ENCODE measurements at places on chromosomes 6 and 20.
A peak's percentile ranks its signal among the peaks of the same experiment; 100 is the strongest.

DNA sequence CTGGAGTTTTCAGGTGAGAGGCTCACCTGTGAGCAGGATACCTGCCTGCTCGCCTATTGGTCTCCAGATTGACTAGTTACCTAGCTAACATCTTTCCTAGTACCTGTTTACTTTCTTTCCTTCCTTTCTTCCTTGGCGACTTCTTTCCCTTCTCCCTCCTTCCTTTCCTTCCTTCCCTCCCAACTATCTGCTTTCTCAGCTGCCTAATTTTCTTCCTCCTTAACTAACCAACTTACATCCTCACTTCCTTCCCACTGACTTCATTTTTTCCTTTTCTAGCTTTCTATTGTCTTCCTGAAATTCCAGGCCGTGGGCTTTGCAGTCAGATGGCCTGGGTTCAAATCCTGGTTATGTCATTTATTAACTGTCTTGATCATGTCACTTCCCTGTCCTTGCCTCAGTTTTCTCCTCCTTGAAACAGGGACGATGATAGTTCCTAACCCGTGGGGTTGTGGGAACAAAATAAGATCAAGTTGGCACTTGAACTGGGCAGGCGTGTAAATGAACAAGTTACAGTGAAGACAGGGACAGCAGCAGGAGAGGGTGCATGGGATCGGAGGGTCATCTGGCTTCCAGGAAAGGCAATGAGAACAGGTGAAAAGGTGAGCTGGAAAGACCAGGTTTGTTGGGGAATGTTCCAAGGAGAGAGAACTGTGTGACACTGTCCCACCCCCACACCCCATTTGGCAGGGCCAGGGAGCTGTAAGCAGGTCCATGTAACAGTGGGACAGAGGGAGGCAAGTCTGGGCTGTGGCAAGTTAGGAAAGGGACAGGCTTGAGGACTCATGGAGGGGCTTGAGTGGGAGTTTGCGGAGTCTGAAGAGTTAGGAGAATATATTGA is 540 bp downstream of the SGK2 start:
- DNase-seq = no peak

DNA sequence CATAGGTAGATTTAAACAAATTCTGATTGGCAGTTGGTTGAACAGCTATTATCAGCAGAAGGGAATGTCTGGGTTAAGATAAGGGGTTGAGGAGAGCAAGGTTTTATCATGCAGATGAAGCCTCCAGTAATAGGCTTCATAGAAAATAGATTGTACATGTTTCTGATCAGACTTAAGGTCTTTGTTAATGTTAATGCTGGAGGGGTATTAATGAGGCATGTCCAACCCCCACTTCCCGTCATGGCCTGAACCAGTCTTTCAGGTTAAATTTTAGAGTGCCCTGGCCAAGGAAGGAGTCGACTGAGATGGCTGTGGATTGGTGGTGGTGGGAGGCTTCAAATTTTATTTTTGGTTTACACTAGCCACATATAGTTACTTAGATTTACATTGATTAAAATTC is 3.4 kb downstream of the CLPSL1 start:
- no peak for DNase-seq

- DNase-seq = no peak
Measured at GRCh38 chr6:88855541-88856147, 107.8 kb downstream of the RNGTT start.

DNA sequence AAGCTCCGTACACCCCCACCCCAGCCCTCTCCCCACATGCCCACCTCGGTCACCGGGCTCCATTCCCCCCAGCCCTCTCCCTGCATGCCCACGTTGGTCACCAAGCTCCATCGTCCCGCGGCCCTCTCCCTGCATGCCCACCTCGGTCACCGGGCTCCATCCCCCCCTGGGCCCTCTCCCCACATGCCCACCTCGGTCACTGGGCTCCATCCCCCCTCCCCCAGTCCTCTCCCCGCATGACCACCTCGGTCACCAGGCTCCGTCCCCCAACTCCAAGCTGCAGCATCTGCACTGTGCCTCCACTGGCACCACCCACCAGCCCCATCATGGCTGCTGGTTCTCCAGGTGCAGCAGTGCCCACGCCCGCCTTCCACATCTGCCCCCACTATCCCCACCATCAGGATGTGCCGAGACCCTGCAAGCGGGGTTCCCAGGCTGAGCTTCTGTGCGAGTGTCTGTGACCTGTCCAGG is 16.8 kb downstream of the TAF4 start:
- no peak for DNase-seq

- DNase-seq = no peak
Measured at GRCh38 chr20:2763186-2763585, 37.2 kb downstream of the CPXM1 start.

- no peak for DNase-seq
Measured at GRCh38 chr20:16539280-16540021, 33.8 kb downstream of the KIF16B start.

GRCh38 chr6:5459346-5459745 is 198.0 kb downstream of the FARS2 start:
- no peak for DNase-seq

DNA sequence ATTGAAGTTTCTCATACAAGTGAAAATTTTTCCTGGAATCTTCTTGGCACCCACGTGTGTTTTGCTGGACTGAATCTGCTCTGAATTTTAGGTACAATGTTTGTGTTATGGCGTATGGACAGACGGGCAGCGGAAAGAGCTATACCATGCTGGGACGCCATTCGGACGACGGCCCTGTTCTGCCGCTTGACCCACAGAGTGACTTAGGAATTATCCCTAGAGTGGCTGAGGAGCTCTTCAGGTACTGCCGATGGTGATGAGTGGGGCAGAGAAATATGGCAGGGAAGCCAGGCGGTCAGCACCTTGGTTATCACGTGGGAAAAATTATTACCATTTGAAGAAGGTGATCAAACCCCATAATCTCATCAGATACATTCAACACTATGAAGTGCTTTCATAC is 36.3 kb downstream of the KIF25 start:
- DNase-seq = no peak

- no peak for DNase-seq
Measured at GRCh38 chr6:44278774-44279697, 8.8 kb downstream of the TMEM151B start.

GRCh38 chr20:1524004-1524403 is 32.8 kb upstream of the SIRPB2 start:
- no peak for DNase-seq

DNA sequence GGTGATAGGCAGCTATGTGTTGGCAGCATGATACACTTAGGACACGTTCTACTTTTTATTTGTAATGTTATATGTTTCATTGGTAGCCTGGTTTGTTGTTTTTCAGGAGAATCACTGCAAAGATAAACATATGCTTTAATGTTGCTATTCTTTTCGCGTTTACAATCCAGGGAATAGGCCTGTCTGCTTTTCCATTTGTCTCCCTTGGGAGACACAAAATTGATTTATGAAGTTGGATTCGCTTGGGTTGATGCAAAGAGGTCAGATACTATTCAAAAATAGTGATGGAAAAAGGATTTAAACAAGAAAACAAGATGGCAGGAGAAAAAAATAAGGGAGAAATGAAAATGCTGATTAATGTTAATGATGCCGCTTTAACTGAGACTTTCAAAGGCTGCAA is 179.5 kb upstream of the SOX4 start:
- no peak for DNase-seq

- DNase-seq = no peak
Measured at GRCh38 chr6:71414486-71414885, 125.9 kb downstream of the OGFRL1 start.

DNA sequence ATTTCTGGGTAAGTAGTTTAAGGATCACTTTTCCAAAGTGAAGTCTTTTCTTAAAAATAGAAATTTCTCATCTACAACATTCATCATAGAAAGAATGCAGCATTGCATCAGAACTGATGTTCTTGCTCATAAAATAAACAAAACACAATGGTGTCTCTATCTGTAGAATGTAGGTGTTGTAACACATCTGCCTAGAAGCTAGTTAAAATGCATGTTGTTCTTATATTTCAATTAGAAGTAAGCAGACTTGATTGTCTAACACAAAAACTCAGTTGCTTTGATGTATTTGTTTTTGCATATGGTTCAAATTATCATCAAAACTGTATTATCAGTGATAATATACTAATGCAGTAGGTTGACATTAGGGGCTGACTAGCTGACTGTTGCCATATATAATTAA is 654.7 kb upstream of the FLRT3 start:
- no peak for DNase-seq

- DNase-seq = no peak
Measured at GRCh38 chr6:104625536-104625935, 234.2 kb downstream of the HACE1 start.

DNA sequence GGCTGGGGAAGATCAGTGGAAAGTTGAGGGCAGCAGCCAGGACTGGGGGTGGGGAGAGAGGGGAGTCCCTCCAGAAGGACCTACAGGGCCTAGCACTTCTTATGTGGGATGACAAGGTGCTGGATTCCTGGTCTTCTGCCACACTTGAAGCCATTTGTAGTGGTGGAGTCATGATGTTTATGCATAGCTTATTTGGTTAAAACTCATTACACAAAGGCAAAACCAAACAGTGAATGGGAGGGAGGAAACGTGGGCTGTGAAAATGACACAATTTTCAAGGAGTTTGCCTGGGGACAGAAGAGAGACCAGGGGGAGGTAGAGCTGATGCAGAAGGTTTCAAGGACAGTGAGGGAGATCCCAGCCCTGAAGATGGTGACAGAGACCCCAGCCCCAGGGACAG is 50.8 kb downstream of the DACT2 start:
- no peak for DNase-seq

DNA sequence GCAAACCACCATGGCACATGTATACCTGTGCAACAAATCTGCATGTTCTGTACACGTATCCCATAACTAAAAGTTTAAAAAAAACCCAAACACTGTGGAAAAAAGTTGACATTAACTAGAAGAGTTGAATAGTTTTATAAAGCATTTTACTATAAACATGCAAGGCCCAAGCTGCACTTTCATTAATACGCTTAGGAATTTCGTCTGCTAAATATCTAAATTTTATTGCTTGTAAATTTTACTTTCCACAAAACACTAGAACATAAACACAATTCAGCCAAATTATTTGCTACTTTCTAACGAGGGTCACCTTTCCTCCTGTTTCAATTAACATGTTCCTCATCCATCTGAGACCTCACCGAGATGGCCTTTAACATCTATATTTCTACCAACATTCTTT is 74.4 kb upstream of the MAN1A1 start:
- no peak for DNase-seq

GRCh38 chr6:87482366-87482765 is 9.6 kb downstream of the SLC35A1 start:
- no peak for DNase-seq

- no peak for DNase-seq
Measured at GRCh38 chr6:22290045-22290444, 6.8 kb downstream of the PRL start.

DNA sequence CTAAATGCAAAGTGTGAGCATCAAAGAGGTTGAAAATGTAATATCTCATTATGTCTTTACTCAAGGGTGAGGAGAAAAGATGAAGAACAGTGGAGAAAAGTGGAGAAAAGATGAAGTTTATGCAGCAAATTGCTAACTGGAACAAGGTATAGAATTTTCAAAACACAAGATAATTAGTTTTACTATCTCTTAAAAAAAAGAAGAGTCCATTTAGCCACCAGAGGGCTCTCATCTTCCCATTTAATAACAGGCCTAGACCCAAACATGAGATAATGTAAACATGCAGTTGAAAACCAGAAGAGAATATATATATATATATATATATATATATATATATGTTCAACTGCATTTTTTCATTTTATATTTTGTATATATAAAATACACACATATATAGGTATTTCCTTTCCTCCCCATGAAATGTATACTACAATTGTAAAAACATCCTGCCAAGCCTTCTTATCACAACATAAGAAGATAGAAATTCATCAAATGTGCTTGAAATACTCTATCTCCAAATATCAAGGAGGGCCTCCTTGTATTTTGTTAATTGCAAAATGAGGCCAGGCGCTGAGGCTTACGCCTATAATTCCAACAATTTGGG is 78.4 kb downstream of the ADTRP start:
- DNase-seq = no peak

GRCh38 chr6:29295623-29296022 is 5.9 kb upstream of the OR14J1 start:
- no peak for DNase-seq

GRCh38 chr6:127298475-127298874 is 31.8 kb downstream of the RNF146 start:
- no peak for DNase-seq

- no peak for DNase-seq
Measured at GRCh38 chr20:62055106-62055861, 10.4 kb downstream of the TAF4 start.

DNA sequence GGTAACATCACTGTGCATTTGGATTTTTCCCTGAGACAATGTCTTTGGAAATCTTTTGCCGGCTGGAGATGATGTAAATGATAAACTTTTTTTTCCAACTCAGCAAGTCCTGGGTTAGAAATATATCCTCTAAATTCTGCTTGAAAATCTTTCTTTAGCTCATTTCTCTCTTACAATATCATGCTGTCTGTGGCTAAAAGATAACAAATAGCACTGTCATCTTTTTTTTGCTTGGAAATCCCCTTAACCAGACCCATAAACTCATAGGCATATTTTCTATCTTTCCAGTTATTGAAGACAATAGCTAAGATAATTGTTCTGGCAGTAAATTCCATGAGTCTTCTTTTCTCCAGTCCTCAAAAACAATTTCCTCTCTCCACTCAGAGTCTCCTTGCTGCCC is 481.5 kb downstream of the NKAIN2 start:
- DNase-seq = no peak

DNA sequence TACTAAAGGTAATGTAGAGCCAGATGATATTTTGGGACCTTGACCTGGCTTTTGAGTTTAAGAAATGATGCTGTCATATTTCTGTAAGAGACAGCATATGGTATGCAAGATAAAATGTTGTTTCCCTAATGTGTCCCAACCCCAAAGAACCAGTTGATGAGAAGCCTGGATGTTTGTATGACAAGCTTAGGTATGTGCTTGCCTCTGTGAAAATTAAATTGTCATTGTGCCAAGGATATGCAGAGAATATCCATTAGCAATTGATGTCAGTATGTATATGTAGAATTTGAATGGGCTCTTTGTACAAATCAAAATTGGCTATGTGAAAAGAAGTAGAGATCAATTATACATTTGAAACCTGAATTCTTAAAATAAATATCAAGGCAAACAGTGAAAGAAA is 650.8 kb upstream of the EYS start:
- no peak for DNase-seq

DNA sequence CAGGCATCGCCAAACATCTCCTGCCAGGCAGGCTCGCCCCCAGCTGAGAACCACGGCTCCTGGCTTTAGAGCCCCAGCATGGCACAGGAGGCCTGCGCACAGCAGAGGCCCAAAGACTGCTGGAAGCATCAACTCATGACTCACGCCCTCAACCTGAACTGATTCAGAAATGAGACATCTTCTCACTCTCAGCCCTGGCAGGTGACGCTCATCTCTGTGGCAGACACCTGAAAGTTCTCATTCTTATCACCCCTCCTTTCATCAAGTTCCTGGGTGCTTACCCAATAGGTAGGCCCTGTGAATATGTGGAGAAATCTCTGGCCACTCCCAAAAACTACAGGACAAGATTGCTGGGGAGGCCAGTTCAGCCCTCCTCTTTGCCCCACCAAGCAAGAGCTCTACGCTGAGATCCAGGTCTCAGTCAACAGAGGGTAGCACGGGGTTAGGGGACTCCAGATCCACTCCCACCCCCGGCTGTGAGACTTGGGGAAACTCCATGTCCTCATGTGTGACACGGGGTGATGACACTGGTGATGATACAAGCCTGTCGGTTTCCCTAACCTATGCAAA is 11.3 kb downstream of the NFATC2 start:
- peak; percentile 73 for DNase-seq

All from activated naive CD4-positive, alpha-beta T cell treated with anti-CD3 and anti-CD28 coated beads, Interleukin-2, amount 50 U/mL, for 72 hours (primary cell).